ENCODE measurements at places on chromosomes 4 and X.

GRCh38 chrX:48786341-48786800 is at the start of gene GATA1:
GATA1 (plus strand) TSS chrX:48786590; CDS start chrX:48791110, 4,520 bp downstream.
- DNase-seq = no peak

GRCh38 chr4:1321486-1321885 is 25.5 kb upstream of the UVSSA start:
- no peak for DNase-seq

GRCh38 chr4:4673070-4673469 is 131.2 kb upstream of the STX18 start:
- no peak for DNase-seq

DNA sequence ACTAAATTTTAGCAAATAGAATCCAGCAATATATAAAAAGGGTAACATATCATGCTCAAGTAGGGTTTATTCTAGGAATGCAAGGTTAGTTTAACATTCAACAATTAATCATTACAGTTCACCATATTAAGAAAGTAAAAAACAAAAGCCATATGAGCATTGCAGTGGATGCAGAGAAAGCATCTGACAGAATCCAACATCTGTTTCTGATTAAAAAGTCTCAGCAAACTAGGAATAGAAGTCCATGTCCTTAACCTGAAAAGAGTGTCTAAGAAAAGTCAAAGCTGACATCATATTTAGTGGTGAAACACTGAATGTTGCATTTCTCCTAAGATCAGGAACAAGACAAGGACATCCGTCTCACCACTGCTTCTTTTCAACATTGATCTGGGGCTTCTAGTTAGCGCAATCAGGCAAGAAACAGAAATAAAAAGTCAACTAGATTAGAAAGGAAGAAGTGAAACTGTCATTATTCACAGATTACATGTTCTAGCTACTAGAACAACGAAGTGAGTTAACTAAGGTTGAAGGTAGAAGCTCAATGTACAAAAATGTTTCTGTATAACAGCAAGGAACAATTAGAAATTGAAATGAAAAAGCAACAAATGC is 49.3 kb downstream of the MRPL1 start:
- DNase-seq = no peak

DNA sequence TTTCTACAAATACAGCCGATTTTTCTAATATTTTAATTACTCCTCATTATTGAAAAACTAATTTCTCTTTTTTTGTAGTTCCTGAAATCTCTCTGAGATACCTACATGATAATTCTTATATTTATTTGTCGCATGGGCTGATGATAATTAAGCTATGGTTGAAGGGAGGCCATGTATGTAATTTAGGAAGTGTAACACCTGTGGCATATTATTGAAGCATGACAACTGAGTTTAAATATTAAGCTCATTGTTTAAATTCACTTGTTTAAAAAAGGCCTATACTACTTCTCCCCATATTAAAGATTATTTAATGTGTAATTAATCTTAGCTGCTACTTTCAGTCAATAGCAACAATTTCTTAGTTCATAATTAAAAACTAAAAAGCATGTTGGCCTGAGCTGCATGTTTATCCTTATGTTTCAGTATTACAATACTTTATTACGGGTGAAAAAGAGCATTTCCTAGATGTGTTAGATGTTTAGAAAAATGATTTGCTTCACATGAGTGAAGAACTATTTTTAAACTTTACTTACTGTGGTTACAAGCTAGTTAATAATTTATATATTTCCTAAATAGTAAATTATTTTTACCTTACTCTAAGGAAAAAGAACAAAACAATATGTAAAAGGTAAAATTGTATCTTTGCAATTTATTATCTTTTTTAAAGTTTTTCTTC is 122.4 kb downstream of the RAP1GDS1 start:
- DNase-seq = no peak

- no peak for DNase-seq
Observed at GRCh38 chrX:69073241-69073640, 92.0 kb downstream of the PJA1 start.

DNA sequence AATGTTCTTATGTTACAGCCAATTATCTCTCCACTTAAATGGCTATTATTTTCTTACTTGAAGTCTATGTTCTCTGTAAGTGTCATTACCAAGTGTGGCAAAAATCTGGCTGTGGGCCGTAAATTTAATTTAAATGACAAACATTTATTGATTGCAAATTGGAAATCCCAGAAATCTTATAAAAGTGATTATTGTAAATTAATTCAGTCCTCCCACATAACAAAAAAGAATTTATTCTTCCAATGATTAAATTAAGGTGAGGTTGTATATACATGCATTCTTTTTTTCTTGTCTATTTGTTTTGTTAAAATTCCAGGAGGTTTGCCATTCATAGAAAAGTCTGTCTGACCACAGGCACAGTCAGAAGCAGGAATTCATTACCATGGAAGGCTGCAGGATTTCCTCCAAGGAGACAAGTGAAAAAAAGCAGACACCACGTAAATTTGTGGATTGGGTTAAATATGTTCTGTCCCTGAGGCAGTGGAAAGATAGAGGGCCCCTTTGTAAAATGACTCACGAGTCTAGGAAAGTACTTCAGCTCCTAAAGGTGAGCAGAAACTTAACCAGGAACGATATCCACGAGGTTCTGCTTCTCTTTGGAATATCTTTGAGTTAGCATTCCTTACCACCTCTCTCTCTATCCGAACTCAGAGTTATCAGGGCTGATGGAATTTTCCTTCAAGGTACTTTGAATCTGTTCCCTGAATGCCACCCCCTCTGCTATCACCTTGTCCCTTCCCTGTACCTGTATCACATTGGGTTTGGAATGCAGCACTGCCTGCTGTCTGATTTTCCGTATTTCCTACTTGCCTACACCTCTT is 10.7 kb downstream of the PPARGC1A start:
- no peak for DNase-seq

DNA sequence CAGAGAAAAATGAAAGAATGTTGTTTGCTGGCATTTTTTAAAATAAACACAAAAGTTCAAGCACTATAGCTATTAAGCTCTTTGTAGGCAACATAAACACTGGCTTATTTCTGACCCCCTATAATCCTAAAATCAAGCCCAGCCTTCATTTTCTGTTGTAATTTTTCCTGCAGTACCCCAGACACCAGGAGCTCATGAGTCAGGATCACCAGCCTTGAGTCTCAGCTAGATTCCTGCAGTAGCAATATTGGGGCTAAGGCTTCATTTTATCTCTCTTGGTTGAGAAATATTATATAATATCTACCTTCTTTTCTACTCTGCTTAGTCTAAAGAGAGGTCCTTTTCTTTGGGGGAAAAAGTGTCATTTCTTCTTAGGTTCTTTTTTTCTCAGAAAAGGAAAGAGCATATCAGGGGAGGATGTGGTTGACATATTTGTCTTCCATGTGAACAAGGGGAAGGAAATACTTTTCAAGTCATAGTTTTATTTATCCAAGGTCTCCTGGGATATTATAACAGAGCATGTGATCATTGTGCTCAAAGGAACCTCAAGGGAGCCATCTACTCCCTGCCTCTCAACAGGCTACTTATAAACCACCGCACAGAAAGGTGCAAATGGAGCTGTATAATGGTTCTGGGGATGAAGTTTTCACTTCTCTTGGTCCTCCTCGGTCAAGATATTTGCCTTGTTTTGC is 678.3 kb upstream of the NR3C2 start:
- no peak for DNase-seq

DNA sequence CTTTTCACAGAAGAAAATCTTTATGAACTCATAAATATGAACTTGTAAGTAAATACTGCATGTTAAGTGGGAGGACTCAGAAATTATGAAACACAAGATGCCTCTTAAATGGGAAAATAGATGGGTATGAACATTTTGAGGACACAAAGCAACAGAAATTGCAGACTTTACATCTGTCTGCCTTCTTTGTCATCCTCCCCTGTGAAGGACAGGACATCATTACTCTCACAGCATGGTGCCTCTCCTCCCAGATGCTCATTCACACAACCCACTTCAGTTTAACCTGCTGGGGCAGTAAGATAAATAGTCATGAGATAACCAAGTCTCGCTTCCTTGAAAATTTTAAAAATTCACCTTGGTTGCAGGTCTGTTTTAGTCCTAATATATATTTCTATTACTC is 144.5 kb downstream of the APBB2 start:
- no peak for DNase-seq

DNA sequence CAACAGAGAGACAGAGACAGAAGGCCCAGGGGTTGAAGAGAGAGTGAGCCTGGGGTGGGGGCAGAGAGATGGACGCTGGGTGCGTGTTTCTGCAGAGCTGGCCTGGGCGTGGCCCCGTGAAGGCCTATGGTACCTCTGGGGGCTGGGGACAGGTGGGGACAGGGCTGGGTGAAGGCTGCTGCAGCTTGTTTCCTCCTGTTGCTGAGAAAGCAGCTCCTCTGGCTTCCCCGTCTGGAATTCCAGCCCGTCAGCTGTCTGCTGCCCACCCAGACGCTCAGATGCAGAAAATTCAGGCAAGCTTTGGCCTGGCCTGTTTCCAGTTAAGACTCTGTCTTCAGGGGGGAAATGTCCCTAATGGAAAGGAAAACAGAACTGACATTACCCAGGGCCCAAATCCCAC is 76.8 kb upstream of the PSAPL1 start:
- DNase-seq = no peak

DNA sequence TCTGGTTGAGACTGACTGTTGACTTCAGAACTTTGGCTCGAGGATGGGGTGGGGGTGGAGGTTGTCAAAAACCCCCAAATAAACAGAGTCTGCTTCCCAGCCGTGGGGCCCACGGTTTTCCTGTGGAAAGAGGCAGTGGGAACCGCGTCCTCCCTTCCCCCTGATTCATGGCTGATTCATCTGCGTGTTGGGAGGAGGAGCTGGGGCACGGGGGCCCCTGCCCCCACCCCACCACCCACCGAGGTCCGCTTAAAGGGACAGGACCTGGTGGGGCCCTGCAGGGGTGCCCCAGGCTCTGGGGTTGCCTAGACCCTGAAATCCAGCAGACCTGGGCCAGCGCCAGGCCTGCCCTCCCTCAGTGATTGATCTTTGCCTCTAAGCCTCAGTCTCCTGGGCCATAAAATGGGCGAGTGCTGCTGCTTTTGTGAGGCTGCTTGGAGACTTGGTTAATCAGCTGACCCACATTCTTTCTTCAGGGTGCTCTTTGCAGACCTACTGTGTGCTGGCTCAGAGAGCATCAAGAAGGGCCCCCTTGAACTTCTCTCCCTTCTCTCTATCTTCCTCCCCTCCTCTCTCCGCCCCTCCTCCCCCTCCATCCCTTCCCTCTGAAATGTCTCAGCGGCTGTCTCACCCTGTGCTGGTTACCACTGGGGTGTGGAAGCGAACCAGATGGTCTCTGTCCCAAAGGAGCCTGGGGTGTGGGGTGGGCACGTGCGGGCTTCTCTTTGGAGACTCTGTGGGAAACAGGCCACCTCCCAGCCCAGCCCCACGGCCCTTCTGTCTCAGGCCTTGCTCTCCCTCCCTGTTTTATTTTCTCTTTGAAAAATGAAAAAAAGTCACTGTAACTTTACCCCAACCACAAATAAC is 9.1 kb downstream of the HTRA3 start:
- no peak for DNase-seq

GRCh38 chr4:170589597-170590191 is 499.9 kb upstream of the AADAT start:
- DNase-seq = no peak

DNA sequence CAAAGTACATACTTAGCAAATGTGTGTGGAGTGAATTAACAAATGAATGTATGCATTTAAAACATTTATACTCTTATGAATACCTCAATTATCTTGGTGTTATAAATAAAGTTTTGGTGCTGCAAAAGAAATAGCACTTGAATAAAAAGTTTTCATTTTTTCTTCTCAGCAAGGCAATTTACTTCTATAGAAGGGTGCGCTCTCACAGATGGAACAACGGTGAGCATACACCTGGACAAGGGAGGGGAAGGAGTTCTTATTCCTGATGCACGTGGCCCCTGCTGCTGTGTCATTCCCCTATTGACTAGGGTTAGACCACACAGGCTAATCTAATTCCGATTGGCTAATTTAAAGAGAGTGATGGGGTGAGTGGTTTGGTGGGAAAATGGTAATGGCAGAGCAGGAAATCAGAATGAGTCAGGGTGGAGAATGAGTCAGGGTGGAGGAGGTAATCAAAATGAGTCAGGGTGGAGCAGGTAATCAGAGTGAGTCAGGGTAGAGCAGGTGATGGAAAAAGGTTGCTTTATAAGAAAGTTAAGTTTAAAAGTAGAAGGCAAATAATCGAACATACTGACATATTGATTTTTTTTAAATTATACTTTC is 28.2 kb upstream of the PGK1 start:
- DNase-seq = no peak

GRCh38 chr4:92714640-92715039 is 410.9 kb downstream of the GRID2 start:
- DNase-seq = no peak

GRCh38 chr4:72112514-72113156 is 80.8 kb downstream of the NPFFR2 start:
- DNase-seq = no peak

- DNase-seq = no peak
Observed at GRCh38 chr4:133146574-133147241, 2.4 kb upstream of the PCDH10 start.

DNA sequence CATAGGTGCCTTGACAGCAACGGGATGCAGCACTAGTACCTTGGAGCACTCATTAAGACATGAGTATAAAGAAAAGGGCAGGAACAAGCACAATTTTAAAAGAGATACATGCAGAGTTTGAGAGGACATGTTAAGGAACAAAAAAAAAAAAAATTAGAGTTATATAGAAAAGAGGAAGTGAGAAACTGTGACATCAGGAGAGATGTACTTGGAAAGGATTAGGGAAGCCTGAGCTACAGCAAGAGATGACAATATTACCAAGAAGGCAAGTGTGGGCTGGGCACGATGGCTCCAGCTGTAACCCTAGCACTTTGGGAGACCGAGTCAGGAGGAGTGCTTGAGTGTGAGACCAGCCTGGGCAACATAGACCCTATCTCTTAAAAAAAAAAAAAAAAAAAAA is 37.4 kb downstream of the GPR143 start:
- no peak for DNase-seq

GRCh38 chrX:53483838-53484405 is 49.8 kb upstream of the HSD17B10 start:
- DNase-seq = no peak

- DNase-seq = no peak
Observed at GRCh38 chr4:118994030-118994429, 105.4 kb downstream of the SYNPO2 start.

DNA sequence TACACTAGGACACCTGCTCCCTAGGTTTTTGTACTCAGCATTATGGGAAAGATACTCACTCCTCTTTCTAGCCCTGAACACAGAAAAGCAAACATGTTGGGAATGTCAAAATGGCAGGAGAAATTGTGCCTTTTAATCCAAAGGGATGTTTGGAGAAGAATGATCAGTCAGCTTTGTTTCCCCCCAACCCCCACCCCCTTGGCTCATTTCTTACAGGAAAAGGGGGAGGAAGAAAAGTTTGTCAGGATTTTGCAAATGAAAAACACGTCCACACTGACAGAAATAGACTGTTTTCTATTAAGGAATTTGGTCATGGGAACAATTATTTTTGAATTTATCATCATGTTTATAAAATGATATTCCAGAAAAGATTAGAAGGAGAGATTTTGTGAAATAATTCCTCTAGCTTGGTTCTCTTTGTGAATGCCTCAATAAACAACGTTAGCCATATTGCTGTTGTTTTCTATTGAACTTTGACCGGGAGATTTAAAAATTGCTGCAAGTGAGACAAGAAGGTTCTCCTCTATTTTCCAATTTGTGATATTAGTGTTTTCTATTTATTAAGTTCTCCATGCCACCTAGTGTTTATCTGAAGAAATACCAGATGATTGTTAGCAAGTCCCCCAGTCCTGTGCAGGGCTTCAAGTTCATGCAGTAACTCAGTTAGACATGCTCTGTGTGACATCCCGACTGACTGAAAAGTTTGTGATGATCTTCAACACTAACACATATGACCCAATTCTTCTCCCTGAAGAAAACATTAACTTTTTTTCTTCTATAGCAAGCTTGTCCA is 31.3 kb upstream of the TFDP3 start:
- no peak for DNase-seq
